ENCODE measurements at places on chromosomes 11 and 22.

GRCh38 chr11:74784726-74785125 lies 36.1 kb downstream of the RNF169 start:
- no peak for DNase-seq

DNA sequence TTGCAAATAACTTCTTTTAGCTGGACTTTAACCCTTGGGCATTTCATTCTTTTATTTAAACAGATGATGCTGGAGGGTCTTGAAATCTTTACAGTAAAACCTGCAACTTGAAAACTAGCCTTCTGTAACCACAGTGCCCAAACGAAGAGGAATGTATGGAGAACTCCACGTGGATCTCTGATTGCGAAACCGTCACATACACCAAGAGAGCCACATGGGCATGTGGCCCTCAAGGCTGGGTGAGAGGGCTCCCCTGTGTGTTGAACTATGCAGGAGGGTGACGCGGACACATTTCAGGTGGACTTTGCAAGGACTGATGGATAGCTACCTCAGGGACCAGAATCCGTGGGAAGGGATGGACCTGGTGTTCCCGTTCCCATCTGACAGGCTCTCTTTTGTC lies 30.6 kb downstream of the FAM118A start:
- no peak for DNase-seq

DNA sequence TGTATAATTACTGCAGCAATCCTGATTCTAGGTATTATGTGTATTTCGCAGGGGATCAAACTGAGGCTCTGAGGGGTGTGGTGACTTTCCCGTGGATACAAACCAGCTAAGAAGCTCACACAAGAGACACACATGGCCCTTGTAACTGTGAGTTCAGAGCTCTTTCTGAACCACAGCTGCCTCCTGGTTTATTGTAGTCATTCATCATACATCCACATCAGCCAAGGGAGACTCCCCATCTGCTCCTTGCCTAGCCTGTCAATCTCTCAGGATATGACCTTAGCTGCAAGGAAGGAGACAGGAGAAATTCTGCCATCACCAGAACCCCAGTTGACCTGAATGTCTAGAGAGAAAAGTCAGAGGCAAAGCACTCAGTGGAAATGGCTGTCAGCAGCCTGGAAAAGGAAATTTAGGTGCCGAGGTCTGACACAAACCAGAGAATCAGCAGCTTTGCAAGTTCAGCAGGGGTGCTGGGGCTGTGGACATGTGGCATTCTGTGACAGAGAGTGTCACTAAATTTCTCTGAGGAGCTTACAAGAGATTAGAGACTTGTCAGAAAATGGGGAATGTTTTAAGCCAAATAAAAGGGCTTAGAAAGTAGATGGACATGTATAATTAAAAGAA lies 209.5 kb downstream of the AASDHPPT start:
- no peak for DNase-seq

GRCh38 chr11:41494716-41495115 lies 35.3 kb upstream of the LRRC4C start:
- DNase-seq, result no peak

DNA sequence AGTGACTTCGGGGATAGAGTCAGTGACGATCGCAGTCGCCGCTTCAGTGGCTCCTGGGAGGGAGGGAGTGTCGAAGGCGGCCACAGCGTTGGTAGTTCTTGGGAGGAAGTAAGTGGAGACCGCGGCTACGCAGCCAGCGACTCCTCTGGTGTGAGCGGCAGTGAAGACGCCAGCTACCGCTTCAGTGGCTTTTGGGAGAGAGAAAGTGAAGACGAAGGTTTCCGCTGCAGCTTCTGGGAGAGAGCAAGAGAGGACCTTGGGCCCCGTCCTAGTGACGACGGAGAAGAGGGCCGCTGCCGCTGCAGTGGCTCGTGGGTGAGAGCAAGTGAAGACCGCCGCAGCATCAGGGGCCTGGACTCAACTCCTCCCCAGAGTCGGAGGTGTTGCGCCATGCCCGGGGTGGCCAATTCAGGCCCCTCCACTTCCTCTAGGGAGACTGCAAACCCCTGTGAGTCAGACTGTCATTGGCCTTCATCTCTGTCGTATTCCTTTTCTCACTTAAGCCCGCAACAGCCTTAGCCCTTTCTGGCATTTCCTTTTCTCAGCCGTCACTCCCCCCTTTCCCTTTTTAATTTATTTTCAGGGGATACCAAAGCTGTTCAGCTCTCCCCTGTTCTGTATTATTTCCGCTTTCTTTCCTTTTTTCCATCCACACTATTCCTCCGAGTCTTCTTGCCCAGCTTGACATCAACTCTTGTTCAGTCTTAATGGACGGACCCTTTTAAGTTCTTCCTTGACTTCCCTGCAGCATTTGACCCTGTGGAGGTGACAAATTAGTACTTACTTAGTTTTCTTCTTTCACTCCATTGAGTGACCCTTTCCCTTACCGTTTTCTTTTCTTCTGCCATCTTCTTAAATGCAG lies 1.0 kb downstream of the ANKRD42 start:
- DNase-seq, result peak; percentile 80

- DNase-seq, result peak; percentile 72
Measured at GRCh38 chr11:9972989-9973388, 309.1 kb downstream of the SWAP70 start.

DNA sequence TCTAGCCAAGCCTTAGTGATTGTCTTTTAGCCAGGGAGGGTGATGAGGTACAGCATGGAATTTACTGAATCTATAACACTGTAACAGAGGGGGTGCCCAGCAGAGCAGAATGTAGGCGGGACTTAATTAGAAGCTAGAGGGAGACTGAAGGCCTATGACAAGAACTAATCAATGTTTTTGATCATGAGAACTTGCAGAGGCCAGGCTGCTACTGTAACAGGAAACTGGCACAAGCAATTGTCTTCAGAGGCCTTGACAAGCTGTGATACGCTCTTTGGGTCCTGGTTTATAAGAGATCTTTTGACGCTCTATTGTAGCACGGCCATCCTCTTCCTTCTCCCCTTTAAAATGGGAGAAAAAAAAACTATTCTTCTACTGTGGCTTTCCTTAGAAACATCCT lies 1297.3 kb downstream of the JRKL start:
- no peak for DNase-seq

GRCh38 chr11:27718346-27718862 lies 18.1 kb upstream of the BDNF start:
- no peak for DNase-seq

DNA sequence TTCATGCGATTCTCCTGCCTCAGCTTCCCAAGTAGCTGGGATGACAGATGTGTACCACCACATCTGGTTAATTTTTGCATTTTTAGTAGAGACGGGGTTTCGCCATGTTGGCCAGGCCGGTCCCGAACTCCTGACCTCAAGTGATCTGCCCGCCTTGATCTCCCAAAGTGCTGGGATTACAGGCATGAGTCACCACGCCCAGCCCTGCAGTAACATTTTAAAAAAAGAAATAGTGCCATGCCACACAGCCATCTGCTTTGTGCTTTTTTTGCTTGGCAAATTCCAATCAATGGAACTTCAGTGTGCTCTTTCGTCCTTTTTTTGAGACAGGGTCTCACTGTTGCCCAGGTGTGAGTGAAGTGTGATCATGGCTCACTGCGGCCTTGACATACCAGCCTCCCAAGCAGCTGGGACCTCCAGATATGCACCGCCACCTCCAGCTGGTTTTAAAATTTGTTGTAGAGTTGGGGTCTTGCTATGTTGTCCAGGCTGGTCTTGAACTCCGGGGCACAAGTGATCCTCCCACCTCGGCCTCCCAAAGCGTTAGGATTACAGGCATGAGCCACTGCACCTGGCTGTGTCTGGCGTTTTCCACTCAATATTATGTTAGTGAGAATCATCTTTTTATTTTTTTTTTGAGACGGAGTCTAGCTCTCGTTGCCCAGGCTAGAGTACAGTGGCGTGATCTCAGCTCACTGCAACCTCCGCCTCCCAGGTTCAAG lies 1.8 kb upstream of the CHADL start:
- no peak for DNase-seq

- DNase-seq, result no peak
Measured at GRCh38 chr22:42871146-42872050, 14.3 kb upstream of the ARFGAP3 start.

Measured in Kasumi-1 (cell line).